Substantia nigra (tissue), 51 donors: ENCODE measurements at places on chromosomes 3 and 15.

DNA sequence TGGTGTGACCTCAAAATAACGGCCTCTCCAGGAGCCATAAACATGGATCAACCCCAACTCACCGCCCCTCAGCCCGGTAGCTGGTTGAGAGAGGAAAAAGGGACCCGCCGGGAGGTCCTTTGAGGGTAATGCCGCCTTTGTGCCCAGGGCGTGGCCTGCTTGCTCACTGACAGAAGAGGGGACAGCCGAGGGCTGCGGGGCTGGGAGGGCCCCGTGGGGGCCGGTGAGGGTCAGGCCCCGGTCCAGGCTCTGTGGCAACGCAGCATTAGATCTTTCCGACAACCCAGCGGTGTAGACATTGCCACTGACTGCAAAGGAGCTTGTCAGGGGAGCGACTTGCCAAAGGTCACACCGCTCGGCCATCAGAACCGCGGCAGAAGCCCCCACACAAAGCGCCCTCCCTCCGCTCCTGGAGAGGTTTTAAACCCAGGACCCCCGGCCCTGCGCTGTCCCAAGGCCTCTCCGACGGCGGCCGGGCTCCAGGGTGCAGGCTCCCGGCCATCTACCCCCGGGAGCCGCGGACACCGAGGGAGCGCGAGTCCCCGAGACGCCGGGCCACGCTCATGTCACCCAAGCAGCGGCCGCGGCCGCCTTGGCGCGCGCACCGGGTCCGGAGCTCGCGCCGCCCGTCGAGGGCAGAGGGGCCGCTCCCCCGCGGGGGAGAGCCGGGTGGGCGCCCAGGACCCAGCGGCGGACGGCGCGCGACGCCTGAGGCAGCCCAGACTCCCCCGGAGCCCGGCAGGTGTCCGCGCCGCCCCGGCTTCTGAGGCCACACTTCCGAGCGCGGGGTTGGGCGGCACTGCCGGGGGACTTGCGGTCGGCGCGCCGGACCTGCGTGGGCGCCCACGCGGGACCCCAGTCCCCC, 975 bp downstream of the PCSK6 start:
- DNase-seq = no peak

DNA sequence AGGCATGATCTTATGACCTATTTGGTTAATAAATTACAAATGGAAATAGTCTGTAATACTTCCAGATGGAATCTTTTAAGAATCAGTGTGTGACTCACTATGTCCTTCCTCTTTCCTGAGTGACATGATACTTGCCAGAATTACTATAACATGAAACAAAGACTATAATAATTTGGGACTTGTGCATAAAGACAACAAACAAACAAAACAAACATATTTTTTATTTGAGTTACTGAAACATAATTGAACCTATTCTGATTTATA, 1268.1 kb downstream of the OTOL1 start:
- no peak for DNase-seq

DNA sequence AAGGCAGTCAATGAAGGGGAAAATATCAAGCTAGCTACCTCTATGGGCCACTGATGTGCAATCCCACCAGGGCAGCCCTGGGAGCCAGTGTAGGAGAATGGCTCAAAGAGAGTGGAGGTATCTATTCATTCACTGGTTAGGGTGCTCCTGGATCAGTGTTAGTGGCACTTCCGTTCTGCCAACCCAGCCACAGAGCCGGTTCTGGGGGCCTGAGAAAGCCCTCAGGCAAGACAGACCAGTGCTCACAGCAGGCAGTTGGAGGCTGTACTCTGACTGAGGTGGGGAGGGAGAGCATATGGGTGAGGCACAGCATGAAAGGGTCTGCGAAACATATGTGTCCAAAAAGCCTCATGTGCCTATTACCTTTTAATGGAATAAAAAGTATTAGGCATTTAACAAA, 109.3 kb downstream of the KCNMB2 start:
- DNase-seq = no peak

DNA sequence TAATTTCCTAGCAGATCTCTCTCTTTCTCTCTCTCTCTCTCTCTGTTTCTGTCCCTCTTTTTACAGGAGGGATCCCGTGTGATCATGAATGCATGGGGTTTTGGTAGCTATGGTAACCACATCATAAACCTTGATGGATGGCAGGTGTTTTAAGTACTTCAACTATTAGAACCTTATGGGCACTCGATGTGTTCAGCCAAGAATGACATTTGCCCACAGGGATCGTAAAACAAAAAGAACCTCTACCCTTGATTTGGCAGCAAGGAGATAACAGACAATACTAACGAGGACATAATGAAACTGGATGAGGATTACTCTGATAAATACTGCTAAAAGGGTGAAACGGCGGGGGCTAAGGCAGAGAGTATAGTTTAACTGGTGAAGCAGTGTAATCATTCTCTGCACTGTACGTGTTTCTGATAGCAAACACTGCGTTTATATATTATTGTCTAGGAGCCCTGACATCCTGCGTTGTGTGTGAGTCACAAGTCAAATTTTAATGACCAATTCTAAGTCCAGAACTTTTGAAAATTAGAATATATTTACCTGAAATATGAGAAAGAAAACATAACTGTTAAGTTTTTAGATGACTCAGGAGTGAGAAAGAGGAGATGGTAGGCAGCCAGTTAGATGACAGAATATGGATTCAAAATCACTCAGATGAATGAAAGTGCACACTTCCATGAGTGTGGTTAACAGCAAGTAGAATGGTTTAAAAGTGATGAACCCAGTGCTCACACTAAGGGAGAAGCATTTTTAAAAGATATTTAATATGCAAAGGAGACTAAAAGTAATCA, 80.3 kb downstream of the OTOL1 start:
- DNase-seq = no peak

GRCh38 chr3:108883373-108883772, 60.8 kb downstream of the TRAT1 start:
- DNase-seq = no peak

DNA sequence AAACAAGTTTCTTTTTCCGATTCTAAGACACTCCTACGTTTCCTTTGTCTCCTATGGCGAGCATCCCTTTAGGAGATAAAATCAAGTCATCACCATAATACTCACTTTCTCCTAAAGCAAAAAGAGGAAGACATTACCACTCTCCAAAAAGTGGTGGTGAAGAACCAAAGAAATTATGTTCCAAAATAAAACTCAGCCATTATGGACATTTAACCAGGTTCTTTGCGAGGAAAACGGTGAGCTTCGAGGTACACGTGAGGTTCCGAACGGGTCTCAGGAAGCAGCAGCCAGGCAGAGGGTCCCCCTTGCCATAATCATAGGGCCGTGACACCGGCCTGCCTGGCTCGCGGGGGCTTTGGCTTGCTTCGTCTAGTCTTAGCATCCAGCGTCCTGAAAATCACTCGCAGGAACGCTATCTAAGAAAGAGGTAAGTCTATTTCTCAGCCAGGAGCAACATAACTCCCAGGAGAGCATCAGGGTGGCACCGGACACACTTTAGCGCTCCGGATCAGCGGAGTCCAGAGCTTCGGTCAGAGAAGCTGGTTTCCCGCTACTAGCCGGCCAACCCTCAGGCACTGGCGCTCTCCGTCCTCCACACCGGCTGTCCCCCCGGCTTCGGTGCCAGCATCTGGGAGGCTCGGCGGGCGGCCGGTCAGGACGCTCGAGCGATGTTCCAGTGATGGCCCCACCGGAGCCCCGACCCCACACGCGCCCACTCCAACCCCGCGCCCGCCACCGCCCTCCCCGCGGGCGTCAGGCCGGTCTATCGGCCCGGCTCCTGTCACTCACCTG, 581 bp downstream of the IP6K1 start:
- no peak for DNase-seq

GRCh38 chr3:36813305-36813704, 49.0 kb upstream of the DCLK3 start:
- DNase-seq = no peak

DNA sequence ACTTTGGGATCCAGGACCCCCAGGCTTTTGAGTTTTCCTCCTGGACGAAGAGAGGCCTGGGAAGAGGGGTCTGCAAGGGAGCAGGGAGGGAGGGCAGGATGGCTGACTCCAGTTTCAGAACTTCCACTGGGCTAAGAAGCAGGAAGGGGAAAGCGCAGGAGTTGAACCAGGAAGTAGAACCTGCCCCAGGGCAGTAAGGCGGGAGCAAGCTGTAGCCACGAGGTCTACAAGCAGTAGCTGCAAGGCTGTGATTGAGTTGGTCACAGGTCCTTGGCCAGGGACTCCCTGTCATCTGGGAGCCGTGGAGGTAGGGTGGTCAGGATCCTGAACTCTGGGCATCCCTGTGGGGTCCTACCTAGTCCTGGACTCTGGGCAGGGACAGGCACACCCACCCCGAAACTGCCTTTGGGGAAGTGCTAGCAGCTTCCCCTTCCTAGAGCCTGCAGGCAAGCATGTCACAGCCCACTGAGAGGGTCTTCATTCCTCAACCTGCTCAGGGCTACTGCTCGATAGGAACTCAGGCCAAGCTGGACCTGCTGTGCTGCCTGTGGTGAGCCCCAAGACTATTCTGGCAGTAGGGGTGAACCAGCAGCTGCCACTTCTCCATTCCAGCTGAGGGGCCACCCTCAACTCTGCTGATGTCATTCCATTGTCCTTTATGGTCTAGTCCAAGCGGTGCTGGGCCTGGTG, 5.8 kb upstream of the GNAI2 start:
- no peak for DNase-seq
